ENCODE measurements at places on chromosomes 6 and 20.

DNA sequence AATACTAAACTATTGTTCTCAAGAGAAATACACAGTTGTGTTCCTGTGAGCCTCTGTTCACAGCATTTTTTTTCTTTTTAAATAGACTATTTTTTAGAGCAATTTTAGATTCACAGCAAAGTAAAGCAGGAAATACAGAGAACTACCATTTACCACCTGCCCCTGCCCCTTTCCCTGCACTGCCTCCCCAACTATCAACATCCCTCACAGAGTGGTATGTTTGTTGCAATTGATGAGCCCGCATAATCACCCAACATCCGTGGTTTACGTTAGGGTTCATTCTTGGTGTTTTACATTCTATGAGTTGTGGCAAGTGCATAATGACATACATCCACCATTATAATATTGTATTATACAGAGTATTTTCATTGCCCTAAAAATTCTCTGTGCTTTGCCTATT lies 71.6 kb upstream of the TNFAIP3 start:
- DNase-seq, result no peak

DNA sequence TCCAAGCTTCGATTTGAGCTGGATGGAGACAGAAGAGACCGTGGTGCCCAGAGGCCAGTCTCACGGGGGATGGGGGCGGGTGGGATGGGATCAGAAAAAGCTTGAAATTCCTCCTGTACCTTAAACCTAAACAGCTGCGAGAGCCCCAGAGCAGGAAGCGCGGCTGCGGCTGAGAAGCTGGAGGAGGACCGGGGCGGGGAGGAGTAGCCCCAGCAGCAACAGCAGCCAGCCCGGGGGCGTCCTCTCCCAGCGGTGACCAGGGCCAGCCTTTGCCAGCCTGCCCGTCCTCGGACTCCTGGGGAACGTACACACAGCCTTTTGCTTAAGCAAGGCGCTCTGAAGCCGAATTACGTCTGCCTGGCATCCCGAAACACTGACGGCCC lies 17.4 kb upstream of the PRDM13 start:
- DNase-seq, result no peak

DNA sequence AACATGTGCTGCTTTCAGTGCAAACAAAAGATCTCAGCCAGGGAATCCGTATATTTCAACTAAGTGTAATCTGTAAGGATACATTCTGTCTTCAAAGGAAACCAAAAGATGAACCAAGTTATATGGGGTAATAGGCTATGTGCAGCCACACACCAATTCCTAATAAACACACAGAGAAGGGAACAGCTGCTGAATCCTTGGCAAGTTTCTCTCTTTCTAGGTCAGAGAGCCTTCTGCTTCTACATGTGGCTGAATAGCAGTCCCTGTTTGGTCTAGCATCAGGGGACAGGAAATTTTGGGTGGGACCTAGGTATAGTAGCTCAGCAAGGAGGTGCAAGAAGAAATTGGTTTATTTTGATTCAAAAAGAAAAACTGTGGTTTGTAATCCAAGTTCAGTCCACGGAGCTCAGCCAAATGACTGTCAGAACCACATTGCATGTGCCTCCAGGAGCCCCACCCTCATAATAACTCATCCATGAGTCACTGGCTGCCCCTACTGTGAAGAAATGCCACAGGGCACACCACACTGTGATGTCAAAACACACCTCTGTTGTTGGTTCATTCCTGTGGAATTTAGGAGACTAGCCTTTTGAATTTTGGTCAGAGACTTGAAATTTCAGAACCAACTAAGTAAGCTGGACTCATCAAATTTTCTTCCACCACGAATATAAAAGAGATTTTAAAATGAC lies 21.1 kb downstream of the SPTLC3 start:
- no peak for DNase-seq

DNA sequence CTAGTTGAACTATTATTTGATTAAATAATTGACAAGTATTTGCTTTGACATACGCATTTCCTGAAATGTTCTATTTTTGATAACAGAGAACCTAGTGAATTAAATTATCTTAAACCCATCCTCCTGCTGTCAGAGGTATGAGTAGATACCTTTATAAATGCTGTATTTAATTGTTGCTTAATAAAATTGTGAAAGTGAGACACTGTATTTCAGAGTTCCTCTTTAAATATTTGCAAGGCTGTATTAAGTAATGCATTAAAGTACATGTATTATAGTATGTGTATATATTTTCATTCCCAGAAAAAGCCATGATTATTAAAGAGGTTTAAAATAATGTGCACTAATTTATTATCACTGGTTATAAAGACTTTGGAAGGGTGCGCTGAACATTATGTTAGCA lies 483.8 kb downstream of the TFAP2B start:
- no peak for DNase-seq

DNA sequence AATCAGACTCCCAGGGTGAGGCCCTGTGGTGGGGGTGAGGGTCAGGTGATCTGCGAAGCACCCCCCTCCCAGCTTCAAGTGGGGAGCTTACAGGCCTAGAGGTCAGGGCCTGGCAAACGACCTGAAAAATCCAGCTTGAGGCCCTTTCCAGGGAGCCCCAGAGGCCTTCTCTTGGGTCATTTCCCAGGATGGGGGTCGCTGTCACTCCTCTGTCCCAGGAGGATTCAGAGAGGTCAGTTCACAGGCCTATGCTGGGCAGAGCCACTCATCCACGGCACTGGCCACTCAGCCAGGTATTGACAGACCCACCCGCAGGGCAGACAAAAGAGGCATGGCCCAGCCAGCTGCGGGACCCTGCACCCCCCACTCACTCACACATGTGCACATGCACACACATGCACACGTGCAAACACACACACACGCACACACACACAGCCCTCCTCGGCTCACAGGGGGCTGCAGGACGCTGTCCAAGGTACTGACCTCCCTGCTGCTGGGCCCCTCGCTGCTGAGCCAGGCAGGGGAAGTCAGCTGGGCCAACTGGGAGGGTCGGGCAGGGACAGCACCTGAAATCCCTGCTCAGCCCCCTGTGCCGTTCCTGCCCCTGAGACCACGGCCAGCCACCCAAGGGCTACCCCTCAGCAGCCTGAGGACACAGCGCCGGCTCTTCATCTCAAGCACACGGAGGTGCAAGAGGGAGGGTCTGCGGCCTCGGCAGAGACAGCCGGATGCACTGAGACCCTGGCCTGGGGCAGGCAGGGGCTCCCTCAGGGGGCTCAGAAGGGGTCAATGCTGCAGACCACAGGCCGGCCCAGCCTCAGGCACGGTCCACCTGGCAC lies 113.8 kb downstream of the TAF4 start:
- no peak for DNase-seq

DNA sequence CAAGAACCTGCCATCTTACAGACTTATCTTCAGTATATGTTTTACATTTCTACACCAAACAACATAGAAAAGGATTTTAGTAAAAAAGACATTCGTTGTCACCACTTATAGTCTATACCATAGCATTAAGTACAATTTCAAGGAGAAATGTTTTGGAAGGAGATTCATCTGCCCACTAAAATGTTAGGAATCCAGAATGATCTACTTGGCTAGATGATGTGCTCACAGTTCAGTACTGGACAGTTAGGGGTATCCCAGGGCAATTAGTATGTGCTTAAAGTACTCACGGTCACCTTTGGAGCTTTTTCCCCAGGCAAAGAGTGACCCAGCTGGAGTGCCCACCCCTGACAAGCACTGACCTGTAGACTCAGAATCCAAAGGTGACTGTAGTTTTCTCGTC lies 222.9 kb downstream of the SLC24A3 start:
- DNase-seq, result no peak

- no peak for DNase-seq
Measured at GRCh38 chr6:81565071-81565470, 187.4 kb downstream of the TENT5A start.

DNA sequence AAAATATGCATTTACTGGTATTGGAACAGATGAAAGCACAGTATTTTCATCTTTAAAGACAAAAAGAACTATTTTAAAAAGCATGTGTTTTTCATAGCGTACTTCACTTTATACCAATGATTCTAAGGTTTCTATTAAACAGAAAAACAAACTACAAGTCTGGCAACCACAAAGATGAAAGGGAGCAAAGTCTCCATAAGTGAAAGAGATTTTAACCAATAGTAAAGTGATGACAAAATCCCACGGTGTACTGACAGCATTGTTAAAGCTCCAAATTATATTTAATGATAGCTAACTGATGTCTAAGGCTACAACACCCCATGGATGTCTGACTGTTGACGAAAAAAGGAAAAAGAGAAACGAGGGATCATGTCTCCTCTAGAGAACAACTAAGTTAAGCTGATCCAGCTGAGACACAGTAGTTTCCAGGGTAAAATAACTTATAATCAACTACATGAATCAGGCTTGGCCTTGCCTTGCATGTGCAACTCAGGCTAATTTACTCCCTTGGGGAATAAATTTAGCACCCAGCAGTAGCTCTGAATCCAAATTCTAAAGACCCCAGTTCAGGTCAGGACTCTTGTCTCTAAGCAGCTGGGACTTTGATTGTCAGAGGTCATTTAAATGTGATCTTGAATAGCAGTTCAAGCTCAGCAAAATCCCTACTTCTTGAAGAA lies 56.0 kb upstream of the TAB2 start:
- no peak for DNase-seq

DNA sequence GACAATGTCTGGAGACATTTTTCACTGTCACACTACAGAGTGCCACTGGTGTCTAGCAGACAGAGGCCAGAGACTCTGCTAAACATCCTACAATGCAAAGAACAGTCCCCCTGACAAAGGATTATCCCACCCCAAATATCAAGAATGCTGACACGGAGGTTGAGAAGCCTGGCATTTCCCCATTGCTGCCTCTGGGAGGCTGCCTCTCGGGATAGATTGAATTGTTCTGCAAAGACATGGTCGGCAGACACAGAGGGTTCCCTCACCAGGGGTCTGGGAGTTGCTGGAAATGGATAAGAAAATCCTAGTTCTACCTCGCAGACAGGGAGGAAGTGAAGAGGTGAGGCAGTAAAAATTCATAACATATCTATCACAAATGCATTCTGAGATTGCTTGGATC lies 166.4 kb upstream of the AGPAT4 start:
- DNase-seq, result no peak

- no peak for DNase-seq
Measured at GRCh38 chr6:126600258-126600916, 260.5 kb downstream of the CENPW start.

- no peak for DNase-seq
Measured at GRCh38 chr20:20466341-20466879, 98.5 kb downstream of the INSM1 start.

DNA sequence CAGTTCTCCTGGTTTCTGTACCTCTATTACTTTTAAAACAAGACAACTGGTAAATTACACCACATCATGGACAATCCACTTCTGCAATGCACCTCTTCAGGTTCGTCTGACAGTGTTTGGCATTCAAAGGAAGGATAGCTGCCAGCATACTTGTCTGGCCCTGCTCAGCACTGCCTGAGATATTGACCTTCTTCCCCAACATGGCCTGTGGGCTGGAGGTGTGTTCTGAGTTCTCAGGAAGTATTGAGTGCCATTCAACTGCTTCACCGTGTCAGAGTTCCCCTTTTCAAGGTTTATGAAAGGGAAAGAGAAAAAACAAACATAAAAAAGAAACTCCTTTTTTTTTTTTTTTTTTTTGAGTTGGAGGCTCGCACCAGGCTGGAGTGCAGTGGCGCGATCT lies 267.9 kb upstream of the SASH1 start:
- DNase-seq, result no peak

DNA sequence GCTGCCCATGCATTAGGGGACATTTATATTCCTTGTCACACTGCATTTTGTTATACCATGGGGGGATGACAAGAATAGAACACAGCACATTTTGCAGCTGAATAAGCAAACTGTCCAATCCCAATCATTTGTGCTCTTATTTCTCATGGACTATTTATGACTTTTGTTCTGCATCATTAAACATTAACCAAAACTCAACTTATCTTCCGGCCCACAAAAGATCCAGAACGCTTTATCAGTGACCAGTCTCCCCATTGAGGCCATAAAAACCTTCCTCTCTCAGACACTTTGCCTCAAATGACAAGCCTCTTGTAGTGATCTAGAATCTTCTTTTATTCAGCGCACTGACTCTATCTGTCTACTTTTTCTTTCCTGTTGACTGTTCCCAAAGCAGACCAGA lies 28.4 kb upstream of the FOXQ1 start:
- DNase-seq, result no peak

DNA sequence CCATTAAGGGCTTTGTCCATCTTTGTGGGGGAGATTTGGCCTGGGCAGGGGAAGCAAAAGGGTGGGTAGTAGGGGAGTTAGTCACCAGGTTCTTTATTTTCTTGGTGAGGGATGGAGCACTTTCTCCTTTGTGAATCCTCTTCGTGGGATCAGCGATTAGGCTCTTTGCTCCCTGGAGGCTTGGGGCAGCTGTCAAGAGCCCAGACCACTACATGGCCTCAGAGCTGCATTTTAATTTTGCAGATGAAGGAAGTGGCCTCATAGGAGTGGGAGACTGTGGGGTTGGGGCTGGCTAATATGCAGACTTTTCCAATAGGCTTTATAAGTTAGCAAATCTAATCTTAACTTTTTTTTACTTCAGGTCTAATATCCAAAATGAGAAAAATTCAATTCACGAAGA lies 168.1 kb upstream of the DEFB112 start:
- no peak for DNase-seq

GRCh38 chr6:23176883-23177282 lies 607.5 kb downstream of the HDGFL1 start:
- DNase-seq, result no peak

- DNase-seq, result no peak
Measured at GRCh38 chr6:159062976-159063375, 18.2 kb upstream of the TAGAP start.

DNA sequence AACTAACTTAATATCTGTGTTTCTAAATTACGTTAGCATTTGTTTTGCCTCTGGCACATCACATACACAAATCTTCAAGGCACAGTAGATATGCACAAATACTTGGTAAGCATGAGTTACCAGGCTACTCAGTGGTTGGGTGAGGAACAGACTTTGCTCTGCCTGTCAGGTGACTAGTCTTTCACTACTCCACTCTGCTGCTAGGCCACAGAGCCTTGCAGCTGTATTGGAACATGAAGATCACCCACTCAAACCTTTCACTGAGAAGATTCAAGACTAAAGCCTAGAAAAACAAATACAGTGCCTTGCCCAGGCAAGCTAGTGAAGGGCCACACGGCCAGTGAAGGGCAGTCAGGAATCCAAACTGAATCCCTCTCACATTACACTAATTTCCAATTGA lies 47.0 kb downstream of the DTNBP1 start:
- DNase-seq, result no peak

DNA sequence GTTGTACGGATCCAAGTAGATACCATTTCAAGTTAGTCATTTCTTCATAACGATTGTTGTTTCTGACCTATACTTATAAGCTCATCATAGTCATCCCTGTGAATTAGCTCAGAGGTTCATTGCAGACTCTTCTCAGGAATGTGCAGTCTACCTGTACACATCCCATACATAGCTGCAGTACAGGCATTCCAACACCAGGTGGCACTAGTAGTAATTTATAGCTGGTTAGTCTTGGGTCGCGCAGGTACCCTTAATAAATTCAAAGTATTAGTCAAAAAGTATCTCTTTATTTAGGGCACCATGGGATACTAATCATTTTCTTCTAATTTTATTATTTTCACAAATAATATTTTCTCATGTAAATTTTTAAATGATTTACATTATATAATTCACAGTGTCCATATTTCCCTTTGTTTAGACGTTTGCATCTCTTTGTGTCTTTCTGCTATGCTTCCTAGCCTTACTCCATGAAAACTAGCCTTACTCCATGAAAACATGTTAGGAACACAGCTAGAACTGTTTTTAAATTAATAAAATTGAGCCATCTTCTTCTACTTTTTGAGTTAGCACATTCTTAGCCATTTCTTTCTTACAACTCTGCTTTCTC lies 128.6 kb upstream of the FAM83B start:
- DNase-seq, result peak; percentile 23
